ENCODE measurements at places on chromosomes 6 and 20.

GRCh38 chr6:7171119-7171518, 63.4 kb downstream of the RREB1 start:
- DNase-seq, result no peak

GRCh38 chr20:57664476-57664875, 44.2 kb upstream of the ZBP1 start:
- no peak for DNase-seq

DNA sequence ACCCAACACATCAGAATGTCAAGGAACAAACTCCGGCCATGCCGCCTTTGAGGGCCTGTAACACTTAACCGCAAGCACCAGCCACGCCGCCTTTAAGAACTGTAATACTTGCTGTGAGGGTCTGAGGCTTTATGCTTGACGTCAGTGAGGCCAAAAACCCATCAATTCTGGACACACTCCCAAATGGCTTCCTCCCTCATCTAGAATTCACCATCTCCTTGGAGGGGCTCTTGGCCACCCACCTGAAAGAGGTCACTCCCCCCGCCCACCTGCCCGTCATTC, 10.4 kb upstream of the PXDC1 start:
- DNase-seq, result no peak

GRCh38 chr6:16244446-16244845, 6.1 kb downstream of the GMPR start:
- no peak for DNase-seq

GRCh38 chr6:43290905-43291355, 7.1 kb upstream of the SLC22A7 start:
- no peak for DNase-seq

- no peak for DNase-seq
Measured at GRCh38 chr6:159093609-159094443, 49.0 kb upstream of the TAGAP start.

DNA sequence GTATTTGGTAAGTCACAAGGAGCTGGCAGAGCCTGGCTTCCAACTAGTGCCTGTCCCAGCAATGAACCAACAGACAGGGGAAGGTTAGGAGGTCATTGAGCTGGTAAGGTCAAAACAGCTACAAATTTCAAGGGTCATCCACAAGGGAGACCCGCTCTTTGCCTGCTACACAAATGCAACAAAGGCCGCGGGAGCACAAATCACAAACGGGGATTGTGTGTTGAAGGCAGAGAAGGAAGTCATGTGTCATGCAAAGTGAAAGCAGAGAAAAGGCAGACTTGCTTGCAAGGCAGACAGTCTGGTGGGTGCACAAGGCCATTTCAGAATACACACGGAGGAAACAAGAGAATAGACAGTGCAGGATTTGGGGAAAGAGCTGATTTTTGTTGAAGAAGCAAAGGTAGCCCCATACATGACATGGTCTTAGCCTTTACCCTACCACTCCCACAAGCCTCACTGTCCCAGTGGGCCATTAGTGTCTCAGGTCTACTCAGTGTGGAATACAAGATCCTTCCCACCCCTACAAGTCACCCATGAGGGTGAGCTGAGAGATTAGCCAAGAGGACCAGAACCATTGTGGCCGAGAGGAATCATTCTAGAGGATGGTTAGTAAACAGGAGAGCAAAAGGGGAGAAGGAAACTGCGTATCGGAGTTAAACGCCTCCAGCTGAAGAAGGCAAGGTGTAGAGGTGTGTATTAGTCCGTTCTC, 18.1 kb upstream of the SAMHD1 start:
- DNase-seq, result no peak

- DNase-seq, result no peak
Measured at GRCh38 chr20:38343311-38344106, 2.8 kb upstream of the LBP start.

- no peak for DNase-seq
Measured at GRCh38 chr6:47126647-47127391, 84.7 kb upstream of the ADGRF1 start.

DNA sequence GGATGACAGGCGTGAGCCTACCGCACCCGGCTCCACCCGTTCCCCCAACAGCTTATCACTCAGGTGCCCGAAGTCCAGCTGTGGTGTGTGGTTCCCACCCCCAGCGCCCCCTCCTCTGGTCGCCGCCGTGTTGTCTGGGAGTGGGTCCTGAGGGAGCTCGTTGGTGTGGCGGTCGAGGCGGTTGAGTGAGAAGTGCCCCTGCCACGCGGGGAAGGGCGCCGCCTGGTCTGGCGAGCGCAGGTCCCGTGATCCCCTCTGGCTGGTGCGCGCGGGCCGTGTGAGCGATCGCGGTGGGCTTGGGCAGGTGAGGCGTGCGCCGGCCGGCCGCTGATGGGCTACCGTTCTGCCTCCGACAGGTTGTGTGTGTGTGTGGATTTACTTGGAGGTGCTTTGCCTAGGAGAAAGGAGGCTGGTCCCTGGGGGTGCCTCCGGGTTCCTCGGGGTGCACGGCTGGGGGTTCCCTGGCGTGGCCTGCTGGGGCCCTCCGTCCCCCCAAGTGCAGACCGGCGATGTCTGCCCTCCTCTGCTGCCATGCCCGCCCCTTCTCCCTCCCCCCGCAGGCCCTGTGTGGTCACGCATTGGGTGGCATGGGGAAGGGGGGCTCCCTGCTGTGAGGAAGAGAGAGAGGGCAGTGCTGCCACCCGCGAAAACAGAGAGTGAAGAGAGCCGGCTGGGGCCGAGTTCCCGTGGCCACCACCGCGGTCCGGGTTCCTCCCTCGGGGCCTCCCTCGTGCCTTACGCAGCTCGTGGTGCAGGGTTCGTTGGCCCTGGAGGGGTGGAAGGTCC, 336.0 kb upstream of the DEFB115 start:
- no peak for DNase-seq

DNA sequence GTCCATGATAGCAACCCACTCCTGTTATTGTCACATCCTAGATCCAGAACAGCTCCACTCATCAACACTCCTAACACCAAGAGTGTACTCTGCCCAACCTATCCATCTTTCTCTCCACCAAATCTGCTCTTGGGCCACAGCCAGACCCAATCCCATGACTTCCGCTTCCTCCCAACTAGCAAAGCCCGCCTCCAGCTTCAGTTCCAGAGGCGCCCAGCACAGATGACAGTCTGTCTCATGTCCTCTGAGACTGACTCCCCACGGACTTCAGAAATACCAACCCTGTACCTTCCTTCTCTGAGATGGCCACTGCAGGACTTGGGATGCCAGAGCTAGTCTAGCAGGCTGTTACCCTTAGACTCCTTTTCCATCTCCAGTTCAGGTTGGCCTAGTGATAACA, 48.6 kb downstream of the DTNBP1 start:
- no peak for DNase-seq

DNA sequence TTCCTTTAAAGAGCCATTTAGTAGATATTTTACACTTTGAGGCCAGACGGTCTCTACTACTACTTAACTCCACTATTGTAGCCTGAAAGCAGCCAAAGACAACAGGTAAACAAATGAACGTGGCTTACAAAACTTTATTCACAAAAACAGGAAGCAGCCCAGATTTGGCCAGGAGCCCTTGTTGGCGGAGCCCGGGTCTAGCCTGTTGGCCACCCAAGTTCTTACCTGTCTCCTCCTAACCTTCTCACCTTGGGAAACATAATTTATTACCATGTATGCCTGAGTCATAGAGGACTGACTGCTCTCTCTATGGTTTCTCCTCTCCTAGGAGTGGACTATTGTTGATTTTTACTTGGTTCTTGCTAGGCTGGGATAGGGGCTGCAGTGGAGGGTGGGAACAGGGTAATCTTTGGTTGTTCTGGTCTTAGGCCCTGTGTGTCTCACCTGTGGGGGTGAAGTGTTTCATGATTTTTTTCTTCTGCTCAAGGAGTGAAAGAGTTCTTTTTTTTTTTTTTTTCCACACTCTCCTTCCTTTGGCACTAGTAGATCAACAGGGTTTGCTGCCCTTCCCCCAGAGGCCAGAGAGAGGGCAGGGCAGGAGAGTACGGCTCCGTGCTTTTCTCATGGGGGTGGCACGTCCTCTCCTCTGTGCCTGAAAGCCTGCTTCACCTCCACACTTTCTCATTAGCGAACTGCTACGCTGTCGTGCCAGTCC, 90.0 kb downstream of the RPP40 start:
- DNase-seq, result no peak

- no peak for DNase-seq
Measured at GRCh38 chr6:48315051-48315719, 204.2 kb upstream of the PTCHD4 start.

GRCh38 chr6:43263314-43264178, 20.3 kb downstream of the TTBK1 start:
- DNase-seq, result peak; percentile 49

DNA sequence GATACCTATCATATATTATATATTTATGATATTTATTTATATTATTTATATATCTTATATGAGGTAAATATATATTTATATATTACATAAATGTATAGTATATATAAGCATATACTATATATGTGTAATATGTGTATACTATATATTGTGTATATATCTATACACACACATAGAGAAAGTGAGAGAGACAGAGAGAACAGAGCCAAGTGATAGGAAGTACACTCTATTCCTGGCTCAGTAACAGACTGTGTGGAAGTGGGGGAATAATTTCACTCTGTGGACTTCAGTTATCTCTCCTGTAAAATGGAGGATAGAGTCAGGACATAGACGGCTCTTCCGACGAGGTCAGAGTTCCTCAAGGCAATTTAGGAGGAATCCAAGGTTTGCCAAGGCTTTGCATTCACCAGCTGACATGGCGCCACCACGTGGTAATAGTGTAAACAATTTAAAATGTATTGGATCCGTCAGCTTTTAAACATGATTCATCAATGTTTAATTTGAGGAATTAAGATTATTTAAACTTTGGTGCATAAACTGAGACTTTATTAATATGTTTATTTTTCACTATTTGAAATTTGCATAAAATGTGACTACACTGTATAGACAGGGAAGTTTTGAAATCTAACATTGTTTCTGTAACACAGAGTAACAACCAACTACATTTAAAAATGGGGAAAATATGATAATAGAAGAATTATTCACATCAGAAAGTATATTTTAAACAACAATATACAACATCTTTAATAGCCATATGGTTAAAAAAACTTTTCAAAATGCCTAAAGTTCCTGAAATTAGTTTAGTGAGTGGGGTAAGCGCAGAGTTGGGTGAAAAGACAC, 75.4 kb upstream of the TMEM244 start:
- DNase-seq, result peak; percentile 48

DNA sequence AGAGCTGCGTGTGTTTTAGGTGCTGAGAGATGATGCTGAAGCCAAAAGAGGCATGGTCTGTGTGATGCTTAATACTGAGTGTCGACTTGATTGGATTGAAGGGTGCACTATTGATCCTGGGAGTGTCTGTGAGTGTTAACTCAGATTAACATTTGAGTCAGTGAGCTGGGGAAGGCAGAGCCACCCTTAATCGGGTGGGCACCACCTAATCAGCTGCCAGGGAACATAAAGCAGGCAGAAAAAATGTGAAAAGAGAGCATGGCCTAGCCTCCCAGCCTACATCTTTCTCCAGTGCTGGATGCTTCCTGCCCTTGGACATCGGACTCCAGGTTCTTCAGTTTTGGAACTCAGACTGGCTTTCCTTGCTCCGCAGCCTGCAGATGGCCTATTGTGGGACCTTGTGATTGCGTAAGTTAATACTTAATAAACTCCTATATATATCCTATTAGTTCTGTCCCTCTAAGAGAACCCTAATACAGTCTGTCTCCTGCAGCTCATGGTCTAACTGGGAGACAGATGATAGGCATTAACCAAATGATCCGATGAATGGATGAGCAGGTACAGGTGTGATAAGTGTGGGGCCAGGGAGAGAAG, 91.6 kb downstream of the TFAP2C start:
- DNase-seq, result no peak

GRCh38 chr20:19815553-19815991, 57.5 kb downstream of the RIN2 start:
- peak; percentile 97 for DNase-seq

- DNase-seq, result no peak
Measured at GRCh38 chr6:35282472-35282871, 15.1 kb upstream of the DEF6 start.

DNA sequence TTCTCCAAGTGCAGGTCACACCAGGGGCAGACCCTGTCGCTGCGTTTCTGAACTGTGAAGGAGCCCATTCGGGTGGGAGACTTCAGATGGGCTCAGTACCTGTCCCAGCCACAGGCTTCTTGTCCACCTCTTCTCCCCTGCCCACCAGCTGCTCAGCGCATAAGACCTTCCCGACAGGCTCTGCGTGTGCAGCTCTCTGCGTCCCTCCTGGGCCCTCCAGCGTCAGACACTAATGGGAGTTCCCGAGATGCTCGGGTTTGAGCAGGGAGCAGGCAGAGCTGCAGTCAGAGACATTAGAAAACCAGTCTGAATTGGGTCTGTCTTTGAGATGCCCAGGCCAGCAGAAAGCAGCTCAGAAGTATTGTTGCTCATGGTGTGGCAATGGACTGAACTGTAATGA, 50.4 kb downstream of the TCP11 start:
- DNase-seq, result no peak

DNA sequence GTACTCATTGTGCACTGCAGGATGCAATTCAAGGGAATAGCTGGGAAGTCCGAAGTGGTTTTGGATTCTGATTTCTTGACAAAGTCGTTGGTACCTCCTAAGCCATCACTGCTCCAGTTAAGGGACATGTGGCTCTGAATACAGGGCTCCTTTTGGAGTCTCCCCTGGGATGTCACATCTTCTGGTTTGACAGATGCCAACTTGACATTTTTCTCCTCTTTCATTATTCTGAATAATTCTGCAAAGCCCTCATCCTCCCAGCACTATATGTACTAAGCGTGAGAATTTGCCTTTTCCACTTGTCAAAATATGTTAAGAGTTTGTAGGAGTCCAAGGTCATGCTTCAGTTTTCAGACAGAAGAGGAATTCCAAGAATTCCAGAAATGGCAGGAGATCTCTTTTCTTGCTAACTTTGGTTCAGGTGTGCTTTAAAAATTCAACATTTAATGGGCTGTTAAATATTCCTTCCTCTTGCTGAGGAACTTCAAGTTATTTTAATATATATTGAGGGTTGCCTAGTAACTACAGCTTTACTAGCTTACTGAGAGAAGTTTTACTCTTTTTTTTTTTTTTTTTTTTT, 38.7 kb downstream of the DOK5 start:
- no peak for DNase-seq

DNA sequence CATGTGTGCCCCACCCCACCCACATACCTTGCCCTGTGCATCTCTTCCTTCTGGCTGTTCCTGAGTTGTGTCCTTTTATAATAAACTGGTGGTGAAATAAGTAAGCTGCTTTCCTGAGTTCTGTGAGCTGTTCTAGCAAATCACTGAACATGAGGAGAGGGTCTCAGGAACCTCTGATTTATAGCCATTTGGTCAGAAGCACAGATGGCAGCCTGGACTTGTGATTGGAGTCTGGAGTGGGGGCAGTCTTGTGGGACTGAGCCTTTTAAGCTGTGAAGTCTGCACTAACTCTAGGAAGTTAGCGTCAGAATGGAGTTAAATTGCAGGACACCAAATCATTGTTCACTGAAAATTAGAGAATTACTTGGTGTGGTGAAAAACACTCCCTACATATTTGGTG, 245.4 kb downstream of the LRFN2 start:
- DNase-seq, result no peak

DNA sequence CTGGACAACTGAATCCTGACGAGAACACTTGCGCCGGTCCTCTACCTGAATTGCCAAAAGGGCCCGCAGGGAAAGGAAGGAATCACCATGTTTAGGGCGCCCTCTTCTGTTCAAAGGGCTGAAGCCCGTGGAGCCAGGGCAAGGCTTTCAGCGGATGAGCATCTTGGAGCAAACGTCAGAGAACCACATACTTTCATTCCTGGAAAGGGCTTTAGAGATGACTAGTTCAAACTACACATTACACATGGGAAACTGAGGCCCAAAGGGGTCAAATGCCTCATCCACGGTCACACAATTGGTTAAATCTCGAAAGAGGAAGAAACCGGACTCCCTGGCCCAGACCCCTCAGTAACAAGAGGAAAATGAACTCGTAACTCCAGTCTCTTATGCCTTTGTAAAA, 11.5 kb upstream of the ZNF133 start:
- DNase-seq, result peak; percentile 63

Data from stromal cell of bone marrow (primary cell).